ENCODE measurements at places on chromosomes 6 and 20.
A peak's percentile ranks its signal among the peaks of the same experiment; 100 is the strongest.

GRCh38 chr6:79610306-79611009 lies 20.7 kb upstream of the SH3BGRL2 start:
- DNase-seq = no peak

DNA sequence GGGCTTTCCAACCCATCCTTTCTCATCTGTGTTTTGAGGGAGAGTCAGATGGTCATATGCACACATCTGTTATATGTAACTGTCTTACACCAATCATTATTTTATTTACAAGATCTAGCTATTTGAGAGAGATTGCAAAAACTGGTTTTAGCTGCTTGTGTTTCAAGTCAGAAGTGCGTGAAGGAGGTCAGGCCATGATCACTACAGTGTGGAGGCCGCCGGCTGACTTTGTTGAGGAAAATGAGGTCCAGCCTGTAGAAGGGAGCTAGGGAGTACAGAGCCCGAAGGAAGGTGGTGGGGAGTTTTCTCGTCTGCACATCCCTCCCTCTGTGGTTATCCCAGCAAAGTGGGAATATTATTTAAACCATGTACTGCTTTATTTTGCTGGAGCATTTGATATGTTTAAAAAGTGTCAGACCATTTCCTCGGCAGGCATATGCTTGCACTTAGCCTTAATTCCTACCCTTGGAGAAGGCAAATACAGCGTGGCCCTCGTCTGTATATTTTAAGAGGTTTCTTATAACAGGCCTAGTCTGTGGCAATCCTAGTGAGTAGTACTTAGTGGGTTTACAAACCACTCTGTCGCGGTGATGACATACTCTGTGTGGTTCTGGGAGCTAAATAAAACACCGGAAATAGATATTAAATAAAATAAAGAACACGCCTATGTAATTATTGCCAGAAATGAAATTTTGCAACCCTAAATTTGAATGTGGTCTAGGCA lies 95.6 kb downstream of the UST start:
- no peak for DNase-seq

DNA sequence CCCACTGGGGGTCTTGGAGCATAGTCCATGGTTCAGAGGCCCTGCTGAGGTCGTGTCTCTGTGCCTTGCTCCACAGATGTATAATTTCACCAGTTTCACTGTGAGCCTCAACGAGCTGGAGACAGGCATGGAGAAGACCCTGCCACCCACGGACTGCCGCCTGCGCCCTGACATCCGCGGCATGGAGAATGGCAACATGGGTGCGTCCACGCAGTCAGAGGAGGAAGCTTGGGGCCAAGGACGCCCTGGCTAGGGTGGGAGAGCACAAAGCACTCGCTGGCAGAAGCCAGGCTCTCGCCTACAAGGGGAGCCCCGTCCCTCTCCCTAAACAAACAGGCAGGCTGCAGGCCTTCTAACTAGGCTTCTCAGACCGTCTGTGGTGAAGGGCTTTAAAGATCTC lies 13.7 kb upstream of the ADRM1 start:
- no peak for DNase-seq

GRCh38 chr6:8462169-8462568 lies 26.8 kb upstream of the SLC35B3 start:
- no peak for DNase-seq

DNA sequence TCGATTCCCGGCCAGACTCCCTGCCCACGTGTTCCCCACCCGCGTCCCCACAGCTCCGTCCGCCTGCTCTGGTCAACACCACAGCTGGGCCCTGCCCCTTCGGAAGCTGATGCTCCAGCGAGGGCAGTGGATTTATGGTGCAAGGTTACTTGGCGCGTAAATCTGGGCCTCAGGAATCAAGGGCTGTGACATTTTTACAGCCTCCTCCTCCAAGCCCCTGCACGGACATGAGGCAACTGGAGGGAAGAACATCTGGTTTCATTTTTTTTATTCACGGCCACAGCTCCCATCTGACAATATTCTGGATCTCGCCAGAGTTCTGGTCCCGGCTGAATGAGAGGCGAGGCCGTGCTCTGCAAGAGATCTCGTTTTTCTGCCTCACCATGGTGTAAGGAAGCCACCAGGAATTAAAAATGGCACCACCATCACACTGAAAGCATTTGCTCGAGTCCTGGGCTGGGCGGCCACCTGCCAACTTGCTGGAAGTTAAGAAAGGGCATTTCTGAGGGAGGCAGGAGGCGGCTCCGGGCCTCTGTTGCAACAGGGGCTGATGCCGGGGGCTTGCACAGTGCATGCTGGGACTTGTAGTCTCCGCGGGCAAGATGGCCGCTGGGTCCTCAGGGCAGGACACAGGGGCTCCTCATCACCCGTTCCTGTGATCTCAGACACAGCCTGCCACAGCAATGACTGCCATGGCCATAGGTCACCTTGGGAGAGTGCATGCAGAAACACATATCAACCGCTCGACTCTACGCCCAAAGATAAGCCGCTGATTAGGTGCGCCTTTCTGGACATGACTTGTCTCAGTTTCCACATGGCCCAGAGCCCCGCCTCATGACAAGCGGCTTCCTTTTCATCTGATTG lies 148.5 kb downstream of the LY86 start:
- DNase-seq = no peak

DNA sequence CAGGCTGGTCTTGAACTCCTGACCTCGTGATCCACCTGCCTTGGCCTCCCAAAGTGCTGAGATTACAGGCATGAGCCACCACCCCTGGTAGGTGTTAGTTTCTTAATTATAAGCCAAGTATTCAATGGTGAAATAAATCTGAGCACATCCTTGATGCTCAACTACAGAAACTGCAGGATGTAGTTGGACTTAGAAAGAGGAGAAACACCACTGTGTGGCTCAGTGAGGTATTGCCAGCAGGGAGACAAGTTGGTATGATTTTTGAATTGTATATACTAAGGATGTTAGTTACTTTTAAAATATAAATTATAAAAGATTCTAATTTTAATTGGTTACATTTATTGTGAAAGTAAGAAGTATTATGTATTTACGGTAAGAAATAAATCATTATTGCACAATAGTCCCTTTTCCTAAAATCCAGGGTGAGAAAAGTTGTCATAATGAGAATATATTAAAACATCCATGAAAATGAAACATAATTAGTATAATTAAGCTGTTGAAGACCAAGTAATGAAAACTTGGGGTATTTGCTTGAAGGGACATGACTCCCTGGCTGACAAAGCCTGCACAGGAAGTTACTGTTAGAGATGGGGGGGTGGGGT lies 17.6 kb downstream of the SLC18B1 start:
- DNase-seq = no peak

- DNase-seq = no peak
These were observed 61.7 kb downstream of the UTRN start for GRCh38 chr6:144346719-144347447.

- DNase-seq = no peak
These were observed 24.0 kb upstream of the MYT1 start for GRCh38 chr20:64140061-64140931.

DNA sequence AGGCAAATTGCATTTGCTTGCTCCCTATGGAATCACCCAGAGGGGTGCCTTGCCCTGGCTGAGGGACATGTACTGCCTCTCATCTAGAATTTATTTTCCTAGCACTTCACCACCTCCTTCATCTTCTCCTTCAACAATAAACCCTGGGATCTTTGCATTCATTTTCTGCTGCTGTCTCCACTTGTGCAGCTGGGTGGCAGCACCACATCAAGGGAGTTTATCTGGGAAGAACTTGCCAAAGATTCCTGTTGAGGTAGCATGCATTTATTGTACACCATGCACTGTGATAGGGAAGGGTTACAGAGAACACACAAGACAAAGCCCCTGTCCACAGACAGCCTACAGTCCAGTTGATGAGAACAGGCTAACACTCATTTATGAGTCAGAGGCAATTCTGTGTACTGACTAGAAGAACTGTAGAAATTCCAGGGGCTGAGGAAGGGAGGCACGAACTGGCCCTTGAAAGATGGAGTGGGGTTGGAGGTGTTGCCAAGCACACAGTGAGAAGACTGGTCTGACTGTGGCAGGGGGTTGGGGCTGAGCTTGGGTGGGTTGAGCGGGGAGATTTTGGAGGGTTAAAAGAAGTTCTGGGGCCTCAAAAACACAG lies 17.5 kb downstream of the C20orf173 start:
- no peak for DNase-seq

GRCh38 chr6:57201718-57202117 lies 20.4 kb downstream of the RAB23 start:
- DNase-seq = no peak

GRCh38 chr20:25865715-25866656 lies 169.3 kb upstream of the ZNF337 start:
- DNase-seq = peak; percentile 68

DNA sequence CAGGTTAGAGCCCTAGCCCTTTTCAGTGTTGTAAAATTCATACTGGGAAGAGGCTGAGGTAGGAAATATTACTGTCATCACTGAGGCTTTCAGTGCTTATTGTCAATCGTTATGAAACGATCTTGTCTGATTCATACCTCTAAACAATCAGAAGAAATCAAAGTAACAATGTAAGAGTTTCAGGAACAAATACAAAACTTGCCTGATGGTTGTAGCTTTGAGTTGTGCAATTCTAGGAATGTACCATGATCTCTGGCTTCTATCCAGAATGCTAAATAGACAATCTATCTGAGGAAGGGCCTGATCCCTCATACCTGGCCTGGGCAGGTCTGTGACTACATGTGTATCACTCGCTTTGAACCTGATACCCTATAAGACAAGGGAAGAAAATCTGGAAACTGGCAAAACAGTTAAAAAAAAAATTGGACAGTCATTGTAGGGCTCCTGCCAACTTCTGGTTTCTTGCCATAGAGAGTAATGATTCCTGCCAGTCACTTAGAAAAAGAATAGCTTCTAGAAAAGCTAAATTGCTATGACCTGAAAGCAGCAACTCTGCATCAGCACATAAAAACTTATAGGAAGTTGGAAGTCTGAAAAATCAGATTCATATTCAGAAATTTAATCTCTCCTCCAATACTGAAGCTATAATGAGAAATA lies 234.7 kb downstream of the BTBD9 start:
- no peak for DNase-seq

- DNase-seq = no peak
These were observed 568.5 kb downstream of the UTRN start for GRCh38 chr6:144853603-144854002.

- DNase-seq = no peak
These were observed 99.9 kb downstream of the PRND start for GRCh38 chr20:4821590-4821989.

GRCh38 chr6:75818098-75818855 lies 69.2 kb downstream of the MYO6 start:
- no peak for DNase-seq

DNA sequence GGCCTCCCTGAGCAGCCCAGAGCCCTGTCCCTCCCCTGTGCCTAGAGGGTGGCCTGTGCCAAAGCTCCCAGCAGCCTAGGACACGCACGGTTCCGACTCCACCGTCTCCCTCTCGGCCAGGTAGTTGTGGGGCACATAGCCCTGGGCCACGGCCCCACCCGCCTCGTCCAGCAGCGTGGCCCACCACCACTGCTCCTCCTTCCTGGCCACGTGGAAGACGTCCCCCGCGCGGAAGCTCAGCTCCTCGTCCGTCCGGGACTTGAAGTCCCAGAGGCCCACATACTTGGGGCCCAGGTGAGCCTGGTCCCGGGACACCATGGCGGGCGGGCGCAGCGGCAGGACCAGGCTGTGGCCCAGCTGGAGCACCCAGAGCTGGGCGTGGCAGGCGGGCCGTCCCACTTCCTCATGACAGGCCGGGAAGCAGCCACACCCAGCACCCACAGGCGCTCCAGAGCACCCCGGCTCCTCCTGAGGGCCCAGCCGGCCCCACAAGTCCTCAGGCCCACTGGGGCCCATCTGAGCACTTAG lies at the start of gene PTK6:
PTK6 (minus strand) TSS at position 380 of the 528 bp plus-strand sequence; CDS start at position 318, 62 bp downstream.
- no peak for DNase-seq

DNA sequence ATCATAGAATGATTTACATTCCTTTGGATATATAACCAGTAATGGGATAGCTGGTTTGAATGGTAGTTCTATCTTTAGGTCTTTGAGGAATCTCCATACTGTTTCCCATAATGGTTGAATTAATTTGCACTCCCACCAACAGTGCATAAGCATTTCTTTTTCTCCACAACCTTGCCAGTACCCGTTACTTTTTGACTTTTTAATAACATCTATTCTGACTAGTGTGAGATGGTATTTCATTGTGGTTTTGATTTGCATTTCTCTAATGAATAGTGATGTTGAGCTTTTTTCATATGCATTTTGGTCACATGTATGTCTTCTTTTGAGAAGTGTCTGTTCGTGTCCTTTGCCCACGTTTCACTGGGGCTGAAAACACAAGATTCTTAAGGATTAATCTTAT lies 107.3 kb downstream of the TINAG start:
- no peak for DNase-seq

GRCh38 chr6:155418017-155418761 lies 37.5 kb downstream of the NOX3 start:
- peak; percentile 58 for DNase-seq

- no peak for DNase-seq
These were observed 158.1 kb downstream of the CDH26 start for GRCh38 chr20:60116128-60116909.

- DNase-seq = no peak
These were observed 17.9 kb upstream of the ANKRD60 start for GRCh38 chr20:58246346-58246745.

- DNase-seq = no peak
These were observed 241.0 kb downstream of the ADGRG6 start for GRCh38 chr6:142542704-142543233.

GRCh38 chr6:105167914-105168313 lies 11.9 kb downstream of the POPDC3 start:
- no peak for DNase-seq

- DNase-seq = no peak
These were observed 210.9 kb upstream of the MANEA start for GRCh38 chr6:95366414-95366813.

DNA sequence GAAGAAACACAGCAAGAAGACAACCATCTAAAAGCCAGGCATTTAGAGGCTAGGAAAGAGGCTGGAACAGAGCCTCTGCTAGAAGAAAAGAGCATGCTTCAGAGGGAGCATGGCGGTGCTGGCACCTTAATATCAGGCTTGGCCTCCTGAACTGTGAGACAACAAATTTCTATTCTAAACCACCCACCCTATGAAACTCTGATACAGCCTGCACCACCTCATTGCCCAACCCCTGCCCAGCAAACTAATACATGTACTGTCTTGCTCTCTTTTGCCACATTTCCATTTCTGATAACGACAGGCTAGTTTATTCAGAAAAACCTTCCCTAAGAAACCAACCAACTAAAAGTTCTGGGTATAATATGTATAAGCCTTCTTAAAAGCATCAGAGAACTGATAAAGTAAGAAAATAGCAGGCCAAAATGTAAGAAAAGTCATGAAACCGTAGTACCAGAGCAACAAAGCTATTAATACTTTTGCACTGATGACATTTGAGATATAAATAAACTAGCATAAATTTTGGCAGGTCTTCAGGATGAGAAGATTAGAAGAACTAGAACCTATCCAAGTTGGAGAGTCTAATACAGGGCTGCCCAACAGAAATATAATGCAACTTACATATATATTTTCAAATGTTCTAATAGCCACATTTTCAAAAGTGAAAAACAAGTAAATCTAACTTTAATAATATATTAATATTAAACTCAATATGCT lies 184.7 kb upstream of the HSF2 start:
- no peak for DNase-seq

DNA sequence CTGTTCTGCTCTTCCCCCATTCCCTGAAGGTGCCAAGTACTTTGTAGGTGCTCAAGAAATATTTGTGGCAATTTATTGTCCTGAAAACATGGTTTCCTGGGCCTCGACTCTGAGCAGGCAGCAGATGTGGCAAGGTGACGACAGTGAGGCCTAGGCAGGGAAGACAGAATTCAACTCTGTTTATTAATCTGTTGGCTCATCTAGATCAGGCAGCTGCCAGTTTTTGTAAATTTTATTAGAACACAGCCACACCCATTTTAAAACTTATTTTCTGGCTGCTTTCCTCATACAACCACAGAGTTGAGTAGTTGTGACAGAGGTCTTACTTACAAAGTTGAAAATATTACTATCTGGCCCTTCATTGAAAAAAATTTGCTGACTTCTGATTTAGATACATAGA lies 24.5 kb downstream of the MAPK14 start:
- no peak for DNase-seq
